ENCODE measurements at places on chromosomes 6 and 20.
A peak's percentile ranks its signal among the peaks of the same experiment; 100 is the strongest.

DNA sequence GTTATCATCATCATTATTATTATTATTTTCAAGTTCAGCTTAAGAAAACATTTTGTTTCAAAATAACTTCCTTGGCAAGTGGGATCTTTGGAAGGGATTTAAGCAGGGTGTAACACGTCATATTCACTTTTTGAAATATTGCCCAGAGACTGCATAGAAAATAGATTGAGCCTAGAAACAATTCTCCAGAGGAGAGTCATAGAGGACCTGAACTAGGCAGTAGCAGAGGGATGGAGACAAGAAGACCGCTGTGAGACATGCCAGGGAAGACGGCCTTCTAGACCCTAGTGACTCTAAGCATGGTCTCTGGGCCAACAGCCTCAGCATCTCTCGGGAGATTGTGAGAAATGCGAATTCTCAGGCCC, 55.5 kb downstream of the EDN1 start:
- no peak for DNase-seq

DNA sequence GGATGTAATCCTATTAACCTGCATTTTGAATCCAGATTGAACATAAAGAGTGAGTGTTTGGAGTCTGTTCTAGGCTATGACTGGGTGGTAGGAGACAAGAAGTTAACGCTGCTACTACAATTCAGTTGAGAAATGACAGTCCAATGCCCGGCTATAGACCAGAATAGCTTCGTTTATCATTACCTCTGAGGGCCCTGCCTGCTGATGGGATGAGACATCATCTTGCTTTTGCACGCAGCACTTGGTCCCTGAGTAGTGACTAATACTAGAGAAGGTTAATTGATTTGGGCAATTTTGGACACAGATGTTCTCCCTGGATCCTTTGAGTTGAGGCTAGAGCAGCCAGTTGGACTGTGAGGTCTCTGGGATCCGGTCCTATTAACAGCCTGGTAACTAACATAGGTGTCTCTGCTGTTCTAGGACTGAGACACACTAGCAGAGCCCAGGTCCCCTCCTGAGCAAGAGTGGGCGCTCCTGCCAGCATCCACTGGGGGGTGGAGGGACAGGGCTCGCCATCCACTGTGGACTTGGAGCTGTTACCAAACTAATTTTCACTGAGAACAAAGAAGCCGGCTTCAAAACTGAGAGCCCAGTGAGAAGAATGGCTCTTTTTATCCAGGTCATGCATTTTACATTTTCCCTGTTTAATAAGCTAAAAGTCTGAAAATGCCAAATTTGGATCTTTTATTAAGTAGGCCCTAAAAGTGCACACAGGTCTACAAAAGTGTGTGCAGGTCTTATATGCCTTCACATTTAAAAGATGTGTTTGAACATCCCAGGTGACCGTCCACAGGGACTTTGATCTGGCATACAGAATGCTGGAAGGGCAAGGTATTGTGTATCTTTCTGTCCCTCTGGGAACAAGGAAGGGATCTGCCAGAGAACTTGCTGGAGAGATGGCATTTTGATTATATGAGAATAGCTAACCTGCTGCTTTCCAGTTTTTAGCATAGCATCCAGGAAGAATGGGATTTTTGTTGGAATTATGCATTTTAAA, 212.5 kb downstream of the CDH4 start:
- no peak for DNase-seq

DNA sequence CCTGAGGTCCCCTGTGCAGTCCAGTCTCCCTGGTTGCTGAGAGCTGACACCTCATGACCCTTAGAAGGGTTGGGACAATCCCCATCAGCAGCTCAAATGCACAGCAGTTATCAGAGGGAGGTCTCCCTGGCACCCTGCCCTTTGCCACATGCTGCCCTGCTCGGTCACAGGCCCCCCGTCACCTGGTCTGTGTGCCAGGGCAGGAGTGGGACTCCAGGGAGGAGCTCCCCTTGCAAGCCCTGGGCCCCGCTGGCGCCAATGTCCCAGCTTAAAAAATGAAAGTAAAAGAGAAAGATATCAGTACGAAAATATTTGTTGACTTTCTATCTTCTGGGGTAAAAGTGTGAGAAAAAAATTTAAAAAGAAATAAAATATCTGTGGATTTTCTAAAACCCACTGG, 68.1 kb upstream of the SLC22A16 start:
- no peak for DNase-seq

- DNase-seq = no peak
Measured at GRCh38 chr6:98137391-98137790, 697.0 kb upstream of the POU3F2 start.

- DNase-seq = no peak
Measured at GRCh38 chr6:73511796-73512195, 9.0 kb downstream of the EEF1A1 start.

- no peak for DNase-seq
Measured at GRCh38 chr20:50558483-50558925, 48.3 kb downstream of the PTPN1 start.

- DNase-seq = no peak
Measured at GRCh38 chr6:159012201-159012600, 12.2 kb upstream of the RSPH3 start.

DNA sequence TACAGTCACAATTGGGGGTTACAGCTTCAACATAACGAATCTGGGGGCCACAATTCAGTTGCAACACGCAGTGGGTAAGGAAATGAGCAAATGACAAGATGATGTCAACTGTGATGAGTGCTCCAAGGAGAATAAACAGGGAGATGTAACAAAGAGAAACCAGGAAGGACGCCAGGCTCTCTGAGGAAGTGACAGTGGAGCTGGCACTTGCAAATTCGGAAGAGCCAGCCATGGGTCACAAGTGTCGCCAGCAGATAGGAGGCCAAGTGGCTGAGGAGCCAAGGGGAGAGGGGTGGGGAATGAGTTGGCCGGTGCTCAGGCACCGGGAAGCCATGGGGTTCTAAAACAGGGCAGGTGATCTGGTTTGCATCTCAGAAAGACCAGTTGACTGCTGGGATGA, 136.4 kb downstream of the EYA2 start:
- no peak for DNase-seq

DNA sequence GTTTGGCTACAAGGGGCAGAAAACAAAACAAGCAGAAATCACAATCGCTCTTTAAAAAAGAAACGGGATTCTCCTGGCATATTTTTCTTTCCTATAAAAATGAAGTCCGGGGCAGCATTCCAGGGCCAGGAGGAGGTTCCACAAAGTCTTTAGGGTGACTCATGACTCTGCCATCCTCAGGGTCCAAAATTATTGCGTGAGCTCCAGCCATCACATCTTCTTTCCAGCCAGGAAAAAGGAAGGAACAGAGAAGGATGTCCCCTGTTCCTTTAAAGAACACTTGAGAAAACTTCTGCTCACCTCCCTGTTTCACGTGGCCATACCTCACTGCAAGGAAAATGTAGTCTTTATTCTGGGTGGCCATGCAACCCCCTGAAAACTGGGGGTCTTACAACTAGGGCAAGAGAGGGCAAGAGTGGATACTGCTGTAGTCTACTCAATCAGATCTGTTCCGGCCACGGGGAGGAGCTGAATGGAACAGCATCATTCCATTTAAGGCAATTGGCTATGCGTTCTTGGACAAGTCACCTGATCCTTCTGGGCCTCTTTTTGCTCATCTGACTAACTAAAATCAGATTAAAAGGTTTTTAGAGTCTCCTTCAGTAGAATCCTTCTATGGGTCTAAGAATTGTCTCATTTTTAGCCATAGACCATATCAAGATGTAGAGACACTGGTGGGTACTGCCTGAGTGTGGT, 49.4 kb downstream of the CTCFL start:
- no peak for DNase-seq

DNA sequence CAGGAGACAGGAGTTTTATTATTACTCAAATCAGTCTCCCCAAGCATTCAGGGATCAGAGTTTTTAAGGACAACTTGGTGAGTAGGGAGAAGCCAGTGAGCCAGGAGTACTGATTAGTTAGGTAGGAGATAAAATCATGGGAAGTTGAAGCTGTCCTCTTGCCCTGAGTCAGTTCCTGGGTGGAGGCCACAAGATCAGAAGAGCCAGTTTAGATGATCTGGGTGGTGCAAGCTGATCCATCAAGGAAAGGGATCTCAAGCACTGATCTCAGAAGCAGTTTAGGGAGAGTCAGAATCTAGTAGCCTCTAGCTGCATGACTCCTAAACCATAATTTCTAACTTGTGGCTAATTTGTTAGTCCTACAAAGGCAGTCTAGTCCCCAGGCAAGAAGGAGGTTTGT, 706.5 kb upstream of the MAP3K7 start:
- no peak for DNase-seq

GRCh38 chr6:79453558-79454042, 83.6 kb downstream of the LCA5 start:
- DNase-seq = no peak

GRCh38 chr6:37638414-37639341, 59.0 kb downstream of the MDGA1 start:
- DNase-seq = no peak

DNA sequence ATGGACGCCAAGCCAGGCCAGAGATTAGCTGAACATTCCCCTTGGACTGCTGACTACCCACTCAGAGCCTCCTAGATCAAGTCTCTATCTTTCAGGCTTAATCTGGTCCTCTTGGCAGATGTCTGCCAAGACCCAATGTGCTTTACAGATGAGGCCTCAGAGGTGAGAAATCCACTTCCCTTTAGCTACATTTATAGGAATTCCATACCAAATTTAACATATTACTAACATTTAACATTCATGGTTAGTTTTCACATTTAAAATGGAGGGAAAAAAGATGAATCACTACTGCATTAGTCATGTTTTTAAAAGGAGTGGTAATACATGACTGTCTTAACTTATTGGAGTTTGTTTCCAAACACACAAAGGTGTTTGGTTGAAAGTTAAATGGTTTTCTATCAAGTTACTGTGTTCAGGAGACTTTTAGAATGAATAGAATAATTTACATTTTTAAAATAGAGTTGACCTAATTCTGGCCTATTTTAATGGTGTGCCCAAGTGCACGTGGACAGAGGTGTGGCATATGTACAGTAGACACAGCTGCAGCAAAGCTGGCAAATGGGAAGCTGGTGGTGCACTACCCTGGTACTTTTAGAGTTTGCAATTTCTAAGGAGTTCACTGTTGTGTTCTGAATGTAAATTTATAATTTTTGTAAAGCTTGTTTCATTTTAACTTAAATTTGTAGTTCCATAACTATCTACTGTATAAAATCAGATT, 41.9 kb upstream of the CALHM6 start:
- DNase-seq = no peak

GRCh38 chr20:32004963-32005362, 5.3 kb upstream of the CCM2L start:
- DNase-seq = no peak

DNA sequence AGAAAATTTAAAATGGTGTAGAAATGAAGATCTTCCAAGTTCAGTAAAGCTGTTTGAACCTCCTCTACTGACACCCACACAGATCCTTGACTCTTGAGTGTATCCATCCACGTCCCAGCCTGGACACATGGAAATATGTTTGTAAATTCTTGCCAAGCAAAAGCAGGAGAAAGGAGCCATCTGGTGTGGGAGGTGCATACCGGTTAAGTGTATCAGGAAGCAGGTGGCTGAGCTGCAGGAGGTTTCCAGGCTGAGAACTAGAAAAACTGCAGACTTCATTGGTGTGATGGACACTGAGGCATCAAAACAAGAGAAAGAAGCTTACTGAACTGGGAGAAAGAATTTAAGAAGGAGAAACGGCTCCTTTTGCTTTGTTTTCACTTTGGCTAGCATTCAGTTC, 229.9 kb upstream of the GRIK2 start:
- no peak for DNase-seq

DNA sequence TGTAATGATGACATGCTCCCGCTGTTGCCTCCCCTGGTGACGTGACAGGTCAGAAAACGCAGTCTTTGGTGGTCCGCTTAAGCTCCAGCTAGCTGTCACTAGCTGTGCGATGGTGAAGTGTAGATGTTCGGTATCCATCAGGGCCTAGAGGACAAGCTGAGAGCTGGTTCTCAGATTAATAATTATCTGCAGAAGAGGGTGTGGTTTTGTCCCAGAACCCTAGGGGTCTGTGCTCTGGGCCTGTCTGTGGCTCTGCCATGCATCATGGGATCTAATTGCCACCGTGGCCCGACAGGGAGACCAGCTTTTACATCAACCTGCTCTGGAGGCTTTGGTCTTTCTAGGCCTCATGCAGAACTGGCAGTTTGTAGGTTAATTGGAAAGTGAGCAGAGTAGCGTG, 34.1 kb downstream of the ERMARD start:
- DNase-seq = no peak

DNA sequence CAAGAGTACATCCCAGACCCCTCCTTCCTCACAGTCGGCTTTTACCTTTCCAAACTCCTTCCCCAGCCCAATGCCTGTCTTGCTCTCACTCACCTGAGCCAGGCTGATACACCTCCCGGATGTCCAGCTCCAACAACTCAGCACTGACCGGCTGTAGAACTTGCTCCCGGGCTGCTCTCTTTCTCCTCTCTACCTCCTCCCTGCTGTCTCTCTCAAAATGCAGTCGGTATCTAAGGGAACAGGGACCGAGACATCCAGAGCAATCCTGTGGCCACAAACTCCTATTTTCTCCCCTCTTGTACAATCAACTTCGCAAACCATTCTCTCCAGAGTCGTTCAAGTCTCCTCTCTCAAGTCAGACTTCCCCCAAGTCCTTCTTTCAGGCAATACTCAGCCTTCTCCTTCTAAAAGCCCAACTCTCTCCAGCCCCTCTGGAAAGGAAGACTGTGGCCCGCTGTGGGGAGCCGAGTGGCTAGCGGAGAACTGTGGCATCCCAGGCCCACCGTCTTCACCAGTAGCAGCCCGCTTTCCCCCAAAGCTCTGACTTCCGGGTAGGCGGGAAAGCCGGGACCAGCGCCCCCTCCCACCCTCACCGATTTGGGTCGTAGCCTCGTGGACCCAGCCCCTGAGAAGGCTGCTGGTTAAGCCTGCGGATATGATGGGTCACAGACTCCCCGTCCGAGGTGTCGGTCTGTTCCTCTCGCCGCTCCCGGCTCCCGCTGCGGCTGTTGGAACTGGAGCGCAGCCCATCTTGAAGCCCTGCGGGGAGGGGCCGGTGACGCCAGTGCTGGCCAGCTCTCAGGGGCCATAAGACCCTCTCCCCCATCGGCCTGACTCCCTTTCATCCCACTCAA, 1.1 kb downstream of the GNL1 start:
- no peak for DNase-seq

GRCh38 chr6:169244684-169245383, 8.8 kb downstream of the THBS2 start:
- no peak for DNase-seq

- peak; percentile 26 for DNase-seq
Measured at GRCh38 chr6:43391440-43392031, 22.1 kb upstream of the ZNF318 start.

DNA sequence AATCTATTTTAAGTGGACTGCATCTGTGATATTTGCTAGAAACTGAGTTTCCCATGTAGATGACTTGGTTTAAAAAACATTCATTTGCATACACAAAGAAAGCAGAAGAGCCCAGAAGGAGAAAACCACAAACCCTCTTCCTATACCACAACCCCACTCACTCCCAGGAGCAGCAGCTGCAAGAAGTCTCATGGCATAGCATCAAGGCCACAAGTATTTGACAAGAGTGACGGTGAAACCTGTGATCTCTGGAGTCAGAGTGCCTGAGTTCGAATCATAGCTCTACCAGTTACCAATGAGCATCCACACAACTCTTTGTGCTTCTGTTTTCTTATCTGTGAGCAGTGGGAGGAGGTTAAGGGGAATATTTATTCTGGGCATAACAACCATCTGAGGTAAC, 44.7 kb upstream of the SIRPG start:
- no peak for DNase-seq

GRCh38 chr6:129671442-129672340, 38.3 kb downstream of the ARHGAP18 start:
- DNase-seq = peak; percentile 29

GRCh38 chr6:155483858-155484257, 28.2 kb upstream of the NOX3 start:
- DNase-seq = no peak

GRCh38 chr20:1651268-1652058, 6.1 kb downstream of the SIRPG start:
- DNase-seq = no peak
